Esophagus mucosa (tissue), 1 donor: ENCODE measurements at places on chromosomes 13 and 19.

- ATAC-seq: peak; percentile 83
These were observed 708 bp upstream of the ERCC1 start for GRCh38 chr19:45424191-45425058.

DNA sequence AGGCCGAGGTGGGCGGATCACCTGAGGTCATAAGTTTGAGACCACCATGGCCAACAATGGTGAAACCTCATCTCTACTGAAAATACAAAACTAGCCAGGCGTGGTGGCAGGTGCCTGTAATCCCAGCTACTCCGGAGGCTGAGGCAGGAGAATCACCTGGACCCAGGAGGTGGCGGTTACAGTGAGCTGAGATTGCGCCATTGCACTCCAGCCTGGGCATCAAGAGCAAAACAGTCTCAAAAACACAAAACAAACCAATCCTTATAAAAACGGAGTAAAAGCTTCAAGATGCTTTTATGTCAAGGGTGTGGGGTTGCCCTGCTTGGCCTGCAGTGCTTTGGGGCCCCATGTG lies 7.2 kb downstream of the ACP4 start:
- ATAC-seq: no peak

DNA sequence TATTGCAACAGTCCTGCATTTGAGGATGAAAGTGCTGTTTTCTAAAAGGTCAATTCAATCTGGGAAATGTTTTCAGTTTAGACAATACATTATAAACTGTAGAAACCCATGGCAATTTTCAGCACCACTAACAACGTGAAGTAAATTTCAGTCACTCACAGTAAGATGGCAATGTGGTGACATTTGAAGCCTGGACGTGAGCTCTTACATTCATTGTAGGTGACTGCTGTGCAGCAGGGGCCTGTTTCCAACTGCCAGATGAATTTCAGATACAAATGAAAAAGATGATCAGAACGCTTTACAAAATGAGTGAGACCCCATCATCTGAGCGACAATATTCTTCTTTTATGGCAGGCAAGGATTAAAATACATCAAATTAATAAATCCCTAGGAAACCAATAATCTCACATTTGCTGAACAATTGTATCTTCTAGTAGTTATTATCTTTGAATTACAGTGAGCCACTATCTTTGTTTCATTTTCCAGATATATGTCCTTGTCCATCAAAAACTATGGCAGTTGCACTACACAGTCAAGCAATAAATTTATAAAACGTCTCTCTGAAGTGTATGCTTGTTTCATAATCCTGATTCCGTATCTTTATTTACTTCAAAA lies 1816.8 kb downstream of the OLFM4 start:
- ATAC-seq: no peak

DNA sequence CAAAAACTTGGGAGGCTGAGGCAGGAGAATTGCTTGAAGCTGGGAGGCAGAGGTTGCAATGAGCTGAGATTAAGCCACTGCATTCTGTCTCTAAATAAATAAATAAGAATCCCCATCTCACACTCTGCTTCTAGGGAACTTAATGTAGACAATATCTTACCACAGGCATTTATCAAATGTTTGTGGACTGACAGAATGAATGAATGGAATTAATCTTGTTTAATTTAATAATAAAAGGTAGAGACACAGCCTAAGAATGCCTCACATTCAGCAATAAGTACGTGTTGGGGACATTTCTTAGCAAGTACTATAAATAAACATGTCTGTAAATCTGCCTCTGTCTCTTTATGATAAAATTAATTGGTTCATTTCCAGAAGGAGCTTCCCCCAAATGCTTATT lies 36.2 kb upstream of the RBM26 start:
- ATAC-seq: no peak

DNA sequence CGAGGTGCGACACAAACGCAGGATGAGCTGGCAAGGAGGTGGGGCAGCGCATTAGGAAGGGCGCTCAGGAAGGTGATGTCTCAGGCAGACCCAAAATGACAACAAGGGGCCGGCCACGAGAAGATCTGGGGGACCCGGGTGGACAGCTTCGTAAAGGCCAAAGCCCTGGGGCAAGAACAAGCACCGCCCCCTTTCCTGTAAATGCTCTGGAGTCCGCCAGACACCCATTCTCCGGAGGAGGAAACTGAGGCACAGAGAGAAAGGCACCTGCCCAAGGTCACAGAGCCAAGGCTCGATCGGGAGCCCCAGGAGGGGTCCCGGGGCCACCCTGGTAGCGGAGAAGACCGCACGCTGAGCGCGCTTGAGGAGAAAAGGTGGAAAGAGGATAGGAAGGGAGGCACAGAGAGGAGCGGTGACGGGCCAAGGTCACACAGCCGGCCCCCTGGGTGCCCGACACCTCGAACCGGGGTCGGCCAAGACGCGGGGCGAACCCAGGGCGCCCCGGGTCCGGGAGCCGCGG lies 571 bp downstream of the SAFB2 start:
- no peak for ATAC-seq

- no peak for ATAC-seq
These were observed 2590.1 kb downstream of the PCDH9 start for GRCh38 chr13:64640002-64640401.

DNA sequence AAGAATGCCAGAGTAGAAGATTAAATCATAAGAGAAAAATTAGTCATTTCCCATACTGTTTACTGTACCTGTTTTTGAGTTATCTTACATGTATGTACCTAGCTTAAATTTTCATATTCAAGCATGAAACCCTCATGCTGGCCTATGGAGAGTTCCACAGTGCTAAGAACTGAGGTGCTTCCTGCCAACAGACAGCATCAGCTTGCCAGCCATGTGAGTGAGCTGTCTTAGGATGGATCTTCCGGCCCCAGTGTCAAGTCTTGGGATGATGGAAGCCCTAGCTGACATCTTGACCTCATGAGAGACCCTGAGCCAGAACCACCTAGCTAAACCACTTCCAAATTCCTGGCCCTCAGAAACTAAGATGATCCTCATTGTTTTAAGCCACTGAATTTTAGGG lies 90.1 kb downstream of the SERP2 start:
- no peak for ATAC-seq

DNA sequence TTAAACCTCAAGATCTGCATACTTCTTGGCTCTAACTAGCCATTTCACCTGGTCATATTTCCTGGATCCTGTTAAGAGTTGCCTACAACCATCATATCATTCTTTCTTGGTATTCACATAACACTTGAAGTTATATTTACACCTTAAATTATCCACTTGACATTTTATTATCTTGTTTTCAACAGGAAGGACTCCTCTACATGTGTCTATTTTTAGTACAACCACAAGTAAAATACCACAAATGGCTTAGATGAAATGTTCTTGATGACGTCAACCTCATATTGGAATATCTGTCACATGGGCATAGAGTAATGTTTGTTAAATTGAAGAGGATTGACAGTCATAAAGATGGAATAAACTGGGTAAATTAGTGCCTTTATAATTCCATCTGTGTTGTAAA lies 9.4 kb downstream of the PCDH20 start:
- ATAC-seq: no peak

- no peak for ATAC-seq
These were observed 1.0 kb upstream of the KRI1 start for GRCh38 chr19:10566658-10567410.

GRCh38 chr13:102172406-102172805 lies 229.4 kb downstream of the FGF14 start:
- ATAC-seq: no peak
